ENCODE measurements at places on chromosomes 16 and 17.

DNA sequence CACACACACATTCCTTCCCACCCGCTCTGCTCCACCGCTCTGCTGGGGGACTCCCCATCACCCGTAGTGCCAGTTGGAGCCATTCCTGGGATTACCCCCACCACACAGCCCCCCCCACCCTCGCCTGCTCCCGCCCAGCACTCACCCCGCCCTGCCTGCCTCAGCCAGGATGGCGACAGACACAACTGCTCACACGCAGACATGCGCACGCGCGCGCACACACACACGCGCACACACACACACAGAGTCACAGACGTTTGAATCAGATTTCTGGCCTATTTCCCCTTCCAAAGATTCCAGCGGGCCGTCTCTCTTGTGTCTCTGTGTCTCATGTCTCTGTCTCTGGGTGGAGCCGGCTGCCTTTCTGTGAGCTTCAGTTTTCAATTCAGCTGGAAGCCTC lies 4.4 kb downstream of the CACNA1G start:
- DNase-seq, result no peak

- DNase-seq, result no peak
These were observed 4.3 kb upstream of the ZDHHC7 start for GRCh38 chr16:85015481-85016187.

- no peak for DNase-seq
These were observed 14.4 kb upstream of the ATP2A3 start for GRCh38 chr17:3978421-3979289.

GRCh38 chr17:63412234-63412633 lies 33.9 kb downstream of the CYB561 start:
- DNase-seq, result no peak

DNA sequence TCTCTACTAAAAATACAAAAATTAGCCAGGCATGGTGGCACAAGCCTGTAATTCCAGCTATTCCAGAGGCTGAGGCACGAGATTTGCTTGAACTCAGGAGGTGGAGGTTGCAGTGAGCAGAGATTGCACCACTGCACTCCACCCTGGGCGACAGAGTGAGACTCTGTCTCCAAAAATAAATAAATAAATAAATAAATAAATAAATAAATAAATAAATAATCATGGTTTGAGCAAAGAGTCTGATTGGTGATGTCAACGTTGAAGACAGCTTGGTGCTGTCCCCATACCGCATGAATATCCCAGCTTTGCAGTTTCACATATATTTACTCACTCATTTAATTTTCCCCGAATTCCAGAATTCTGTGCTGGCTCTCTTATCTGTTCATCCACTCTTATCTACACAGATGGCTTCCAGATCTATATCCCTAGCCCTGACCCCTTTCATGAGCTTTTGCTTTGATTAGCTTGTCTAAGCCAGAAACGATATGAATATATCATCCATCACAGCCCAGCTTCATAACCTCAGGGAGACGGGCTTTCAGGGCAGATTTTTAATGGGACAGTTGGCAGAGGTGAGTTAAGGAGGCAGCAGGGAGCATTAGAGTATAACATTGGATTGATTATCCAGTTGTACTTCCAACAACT lies 91.0 kb downstream of the SPACA3 start:
- DNase-seq, result no peak

DNA sequence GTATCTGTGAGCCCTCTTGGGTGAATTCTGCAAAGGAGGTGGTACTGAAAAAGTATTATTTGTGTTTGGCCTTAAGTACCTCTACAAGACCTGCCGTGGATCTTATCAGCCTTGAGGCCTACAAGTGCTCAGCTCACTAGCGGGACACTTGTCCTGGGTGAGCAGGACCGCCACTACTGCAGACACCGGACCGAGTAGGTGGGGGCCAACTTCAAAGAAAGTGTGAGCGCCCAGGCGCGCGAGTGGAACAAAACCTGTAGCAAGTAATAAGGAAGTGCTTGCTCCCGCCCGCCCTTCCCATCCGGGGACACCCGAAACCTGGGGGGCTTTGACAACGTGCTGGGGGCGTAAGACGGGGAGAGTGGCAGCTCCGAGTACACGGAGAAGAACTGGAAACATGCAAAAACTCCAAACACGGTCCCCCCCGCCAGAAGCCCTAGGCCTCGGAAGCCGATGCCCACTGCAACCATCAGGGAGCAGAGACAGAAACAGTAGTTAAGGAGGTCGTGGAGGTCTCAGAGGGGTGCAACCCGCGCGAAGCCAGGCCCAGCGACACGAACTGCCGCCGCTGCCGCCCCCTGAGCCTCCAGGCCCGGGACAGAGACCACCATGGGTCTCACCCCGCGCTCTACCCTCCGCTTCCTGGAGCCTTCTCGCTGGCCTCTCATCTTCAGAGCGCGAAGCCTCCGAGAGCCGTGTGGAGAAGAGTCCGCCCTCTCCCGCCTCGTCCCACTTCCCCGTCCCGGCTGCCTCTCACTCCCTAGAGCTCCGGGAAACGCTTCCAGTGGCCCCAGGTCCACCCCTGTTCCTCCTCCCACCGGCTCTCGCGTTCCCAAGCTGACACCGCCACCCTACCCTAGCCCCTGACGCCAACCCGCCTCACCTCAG lies 537 bp downstream of the CNOT1 start:
- DNase-seq, result no peak

- no peak for DNase-seq
These were observed 183.0 kb downstream of the RAB11FIP4 start for GRCh38 chr17:31574458-31574857.

GRCh38 chr17:80101011-80101945 lies at the start of gene GAA:
GAA (plus strand) TSS chr17:80101581; CDS start chr17:80104587, 3,006 bp downstream.
- DNase-seq, result peak; percentile 93
